WTC11 (cell line): ENCODE measurements at places on chromosomes 3 and 15. TPM values are rescaled to one million over a fixed set of nuclear protein-coding genes. Genes with fewer than 3 reads are reported as not detected.

SCAANT1 gene
- 1.3 TPM in 1 of 3 replicates, not detected in the others for total RNA-seq

CCDC13 gene
- 0.79 TPM in 1 of 3 replicates, not detected in the others for total RNA-seq

DNA sequence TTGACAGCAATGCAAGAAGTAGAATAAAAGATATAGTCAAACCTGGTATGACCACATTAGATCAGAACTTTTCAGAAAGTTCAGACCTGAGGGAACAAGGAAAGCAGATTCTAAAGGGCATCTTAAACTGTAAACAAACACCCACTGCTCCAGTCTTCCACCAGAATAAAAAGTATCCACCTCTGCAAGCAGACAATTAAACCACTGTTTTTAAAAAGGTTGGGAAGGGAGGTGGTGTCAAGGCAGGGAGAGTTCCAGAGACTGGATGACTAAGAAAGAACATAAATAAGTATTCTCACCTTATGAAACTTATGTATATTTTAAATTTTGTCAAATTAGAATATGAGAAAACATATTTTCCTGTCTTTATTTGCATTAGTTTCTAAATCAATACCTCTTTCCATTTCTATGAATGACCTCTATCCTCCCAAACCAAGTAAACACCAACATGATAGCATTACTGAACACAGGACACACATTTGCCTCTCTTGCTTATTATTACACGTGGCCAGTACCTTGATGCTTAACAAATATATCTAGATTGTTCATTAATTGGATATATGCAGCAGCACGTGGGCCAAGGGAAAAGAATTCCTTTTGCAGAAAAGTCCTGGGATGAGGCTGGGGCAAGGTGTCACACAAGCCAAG is 31.6 kb downstream of the PIK3CB start:
- peaks cover 6% of the 10 kb centered on the region; the same call in 1 of the 2 replicates for H3K4me1 ChIP-seq
- no peak for DNase-seq
- no peak overlapping the region for H3K27ac ChIP-seq

GRCh38 chr3:179107617-179108016 is 36.0 kb upstream of the ZMAT3 start:
- no peak overlapping the region for H3K4me3 ChIP-seq
- H3K27ac ChIP-seq = no peak overlapping the region
- H3K36me3 ChIP-seq = peaks cover 11% of the 10 kb centered on the region
- H3K27me3 ChIP-seq = no peaks in the 10 kb centered on the region
- H3K4me1 ChIP-seq = no peaks in the 10 kb centered on the region
